ENCODE measurements at places on chromosomes 5 and 9. TPM values are rescaled to one million over a fixed set of nuclear protein-coding genes. Genes with fewer than 3 reads are reported as not detected.

Gene ZNF79
- 5.1 TPM for polyA plus RNA-seq

Gene PCDHGB7
- 0.03 TPM for polyA plus RNA-seq

Gene PKD2L2
- not detected for polyA plus RNA-seq

Gene KCNV2
- polyA plus RNA-seq, result not detected

Gene SPINK5
- not detected for polyA plus RNA-seq

Gene NME5
- polyA plus RNA-seq, result not detected

Gene FAT2
- 0.01 TPM for polyA plus RNA-seq

Gene FOXD4L3
- polyA plus RNA-seq, result 0.06 TPM

Gene PCDHGB2
- 0.05 TPM for polyA plus RNA-seq

Gene SNCAIP
- polyA plus RNA-seq, result not detected

Gene BTNL9
- polyA plus RNA-seq, result 1.8 TPM

Gene CYLC2
- polyA plus RNA-seq, result not detected

Gene ABO
- polyA plus RNA-seq, result not detected

Gene FUBP3
- 67.7 TPM for polyA plus RNA-seq

Gene CARTPT
- polyA plus RNA-seq, result not detected

Gene APBB3
- polyA plus RNA-seq, result 9.4 TPM

Gene CAMK4
- polyA plus RNA-seq, result not detected

Gene SLC34A3
- polyA plus RNA-seq, result 0.04 TPM

Gene LHX3
- not detected for polyA plus RNA-seq

Gene AQP3
- polyA plus RNA-seq, result 7.2 TPM

Gene SAXO1
- polyA plus RNA-seq, result not detected

Gene GABRA1
- not detected for polyA plus RNA-seq

Gene ZCCHC9
- polyA plus RNA-seq, result 24.4 TPM

Gene BTNL8
- polyA plus RNA-seq, result not detected

Gene MLANA
- not detected for polyA plus RNA-seq

Gene CCNH
- 72.9 TPM for polyA plus RNA-seq

Gene HTR4
- not detected for polyA plus RNA-seq

Gene NNT
- polyA plus RNA-seq, result 16.5 TPM

Gene IFNA2
- polyA plus RNA-seq, result not detected

Gene ARRDC1
- 22.5 TPM for polyA plus RNA-seq

Gene PAIP2
- polyA plus RNA-seq, result 95.3 TPM

Gene CNTNAP3
- 9.4 TPM for polyA plus RNA-seq
